Amygdala (tissue), 56 donors: ENCODE measurements at places on chromosomes 5 and 9.

DNA sequence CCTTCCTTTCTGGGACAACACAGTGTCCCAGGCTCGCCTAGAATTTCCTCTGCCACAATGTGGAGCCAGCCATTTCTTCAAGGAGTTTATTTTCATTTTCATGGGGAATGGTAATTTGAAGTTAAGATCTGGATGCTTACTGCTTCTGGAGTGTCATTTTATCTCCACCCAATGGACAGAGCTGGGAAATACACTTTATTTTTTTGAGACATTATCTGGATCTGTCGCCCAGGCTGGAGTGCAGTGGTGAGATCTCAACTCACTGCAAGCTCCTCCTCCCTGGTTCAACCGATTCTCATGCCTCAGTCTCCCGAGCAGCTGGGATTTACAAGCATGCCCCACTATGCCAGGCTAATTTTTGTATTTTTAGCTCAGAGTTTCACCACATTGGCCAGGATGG, 12.7 kb upstream of the THG1L start:
- no peak for DNase-seq

DNA sequence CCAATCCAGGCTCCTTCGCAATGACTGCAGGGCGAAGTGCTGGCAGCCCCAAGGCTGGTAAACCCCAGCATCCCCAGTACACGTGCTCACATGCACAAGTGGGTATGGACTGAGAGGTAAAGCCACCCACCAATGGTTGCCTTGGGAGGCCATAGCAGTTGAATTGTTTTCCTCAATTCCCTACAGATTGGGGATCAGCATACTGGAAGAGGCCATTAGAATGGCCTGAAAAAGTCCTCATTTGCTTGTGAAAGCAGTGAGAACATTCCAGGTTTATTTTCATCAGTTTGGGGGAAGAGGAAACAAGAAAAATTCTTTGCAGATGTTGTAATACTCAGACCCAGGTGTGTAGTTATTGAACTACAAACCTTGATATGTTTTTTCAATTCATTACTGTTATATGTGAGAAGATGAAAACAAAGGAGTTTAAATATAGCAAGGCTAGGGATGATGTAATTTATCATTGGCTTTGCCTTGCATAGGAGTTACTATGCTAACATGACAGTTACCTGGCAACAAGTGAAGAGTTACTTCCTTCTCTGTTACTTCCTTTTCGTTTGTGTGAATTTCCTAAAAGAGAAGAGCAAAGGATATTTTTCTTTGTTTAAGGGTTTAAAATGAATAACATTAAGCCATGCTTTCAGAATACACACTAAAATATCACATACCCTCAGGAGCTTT, 36.4 kb downstream of the MTMR12 start:
- no peak for DNase-seq

DNA sequence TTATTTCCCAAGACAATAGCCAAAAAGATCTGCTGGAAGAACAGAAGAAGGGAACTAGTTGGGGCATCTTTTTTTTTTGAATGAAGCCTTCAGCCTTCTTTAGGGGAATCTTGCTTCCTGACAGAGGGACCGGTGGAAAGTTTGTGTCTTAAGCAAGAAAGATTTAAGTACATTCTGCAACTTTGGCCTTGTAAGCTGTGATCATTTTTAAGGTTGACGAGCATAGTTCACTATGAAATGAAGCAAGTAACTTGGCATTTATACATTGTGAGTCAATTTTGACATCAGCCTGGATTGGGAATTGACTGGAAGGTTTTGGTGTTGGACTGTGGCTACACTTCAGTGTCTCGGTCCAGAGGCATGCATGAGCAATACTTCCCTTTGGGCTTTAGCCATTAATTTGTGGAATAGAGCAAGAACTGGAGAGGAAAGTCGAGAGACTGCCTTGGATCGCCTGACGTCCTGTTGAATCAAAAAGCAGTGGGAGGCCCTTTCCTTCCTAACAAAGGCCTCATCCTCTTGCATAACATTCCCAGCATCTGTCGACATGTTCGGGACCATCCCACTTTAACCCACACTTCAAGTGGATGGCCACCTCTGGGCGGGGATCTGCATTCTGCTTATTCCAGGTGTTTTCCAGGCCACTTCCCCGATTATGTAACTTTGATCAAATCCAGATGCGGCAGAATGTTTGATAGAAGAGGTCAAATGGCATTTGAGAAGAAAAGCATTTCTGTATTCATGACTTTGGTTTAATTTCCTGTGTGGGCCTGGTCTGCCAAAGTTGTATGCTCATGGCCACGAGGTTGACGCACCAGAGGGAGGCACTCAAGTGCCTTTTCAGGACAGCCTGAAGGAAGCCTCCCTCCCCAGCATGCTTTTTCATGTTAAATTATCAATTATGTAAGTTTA, 12.5 kb downstream of the ABL1 start:
- no peak for DNase-seq

- DNase-seq = no peak
These were observed 660.3 kb upstream of the WWC1 start for GRCh38 chr5:167631191-167631590.

GRCh38 chr5:144460600-144460999, 289.9 kb downstream of the KCTD16 start:
- no peak for DNase-seq

GRCh38 chr5:112692472-112692871, 45.2 kb upstream of the APC start:
- DNase-seq = no peak

DNA sequence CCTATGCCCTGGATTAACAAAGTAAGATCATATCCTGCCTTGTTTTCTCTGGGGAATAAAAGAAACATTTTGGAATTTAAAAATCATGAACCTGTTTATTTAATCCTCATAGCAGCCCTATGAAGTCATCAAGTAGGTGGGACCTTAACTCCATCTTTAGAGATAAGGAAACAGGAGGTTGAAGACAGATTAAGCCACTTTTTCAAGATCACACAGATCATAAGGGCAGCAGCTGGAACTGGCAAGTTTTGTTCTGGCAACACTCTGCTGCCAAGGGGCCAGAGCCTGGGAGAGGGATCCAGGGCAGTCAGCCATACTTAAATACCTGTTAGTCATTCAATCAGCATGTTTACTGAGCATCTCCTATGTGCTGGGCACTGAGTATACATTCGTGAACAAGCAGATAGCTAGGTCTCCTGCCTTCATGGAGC, 63.7 kb downstream of the SLC1A1 start:
- DNase-seq = no peak

DNA sequence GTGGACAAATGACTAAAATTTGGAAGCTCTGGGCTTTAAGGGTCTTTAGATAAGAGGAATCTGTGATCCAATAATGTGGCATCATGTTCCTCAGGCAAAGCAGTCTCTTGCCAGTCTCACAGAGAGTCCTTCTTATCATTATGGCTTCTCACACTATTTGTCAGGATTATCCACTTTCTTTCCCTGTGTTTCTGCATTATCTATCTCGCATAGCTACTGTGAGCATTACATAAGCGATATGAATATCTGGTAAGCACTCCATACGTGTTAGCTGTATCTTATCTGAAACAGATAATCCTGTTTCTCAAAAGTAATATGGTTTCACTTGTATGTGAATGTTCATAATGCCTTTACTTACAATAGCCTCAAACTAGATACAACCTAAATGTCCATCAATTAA, 9.6 kb downstream of the MCC start:
- no peak for DNase-seq

DNA sequence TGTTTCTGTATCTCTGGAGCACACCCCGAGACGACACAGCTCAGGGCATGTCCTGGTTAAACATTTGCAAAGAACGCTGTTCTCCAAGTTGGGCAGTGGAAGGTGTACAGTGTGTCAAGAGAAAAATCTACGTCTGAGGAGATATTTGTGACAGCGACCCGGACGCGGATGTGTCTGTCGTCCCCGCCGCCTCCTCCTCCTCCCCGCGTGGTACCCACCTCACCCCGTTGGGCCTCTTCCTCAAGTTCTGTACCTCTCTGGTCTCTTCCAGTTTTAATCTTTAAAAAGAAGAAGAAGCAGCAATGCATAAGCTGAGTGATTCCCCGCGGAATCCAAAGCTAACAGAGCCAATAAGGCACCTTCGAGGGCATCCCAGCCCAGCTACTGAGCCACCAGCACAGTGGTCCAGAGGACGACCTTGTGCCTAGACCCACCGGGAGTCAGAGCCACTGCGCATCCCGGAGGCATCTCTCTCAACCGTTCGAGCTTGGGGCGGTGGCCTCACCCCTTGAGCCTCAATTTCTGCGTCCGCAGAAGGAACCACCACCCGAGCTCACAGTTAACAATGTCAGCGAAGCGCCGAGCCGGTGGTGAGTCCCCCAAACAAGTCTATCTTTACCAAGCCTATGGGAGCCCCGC, 467 bp downstream of the C9orf78 start:
- DNase-seq = no peak

DNA sequence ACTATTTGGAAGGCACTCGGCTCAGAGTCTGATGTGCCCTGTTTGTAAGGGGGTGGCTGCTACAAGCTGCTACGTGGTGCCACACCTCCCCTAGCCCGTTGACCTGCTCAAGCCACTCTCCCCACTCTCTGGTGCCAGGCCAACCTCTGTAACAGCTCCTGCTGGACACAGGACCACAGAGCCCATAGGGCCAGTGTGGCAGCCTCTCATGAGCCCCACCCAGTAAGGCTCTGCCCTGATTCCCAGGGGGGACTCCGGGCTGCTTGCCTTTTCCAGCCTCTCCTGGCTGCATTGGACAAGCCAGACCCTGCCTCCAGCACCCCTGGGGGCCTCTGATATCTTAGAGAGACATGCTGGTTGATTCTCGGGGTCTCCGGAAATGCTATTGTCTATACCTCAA, 53.3 kb upstream of the ANGPTL2 start:
- no peak for DNase-seq

- no peak for DNase-seq
These were observed 79.3 kb downstream of the RXRA start for GRCh38 chr9:134405527-134405926.

- no peak for DNase-seq
These were observed 356.2 kb upstream of the NUDT12 start for GRCh38 chr5:103918668-103919367.

DNA sequence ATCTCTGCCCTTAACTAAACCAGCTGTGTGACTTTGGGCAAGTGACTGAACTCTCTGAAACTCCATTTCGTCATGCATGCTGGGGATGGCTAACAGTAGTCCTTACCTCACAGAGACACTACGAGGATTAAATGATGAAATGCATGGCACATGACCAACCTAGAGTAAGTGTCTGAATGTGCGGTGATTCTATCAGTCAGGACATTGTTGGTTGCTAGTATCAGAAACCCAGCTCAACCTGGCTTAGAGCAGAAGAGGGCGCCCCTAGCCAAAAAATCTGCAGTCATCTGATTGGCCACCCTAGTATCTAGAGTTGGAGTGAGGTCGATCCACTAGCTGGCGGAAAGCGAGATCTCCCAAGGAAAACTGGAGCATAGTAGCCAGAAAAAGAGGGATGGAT, 25.2 kb downstream of the NEURL1B start:
- no peak for DNase-seq

GRCh38 chr5:150512368-150512747, 4.4 kb downstream of the NDST1 start:
- DNase-seq = no peak

- DNase-seq = no peak
These were observed 36.0 kb upstream of the NAA35 start for GRCh38 chr9:85904975-85905374.

- DNase-seq = no peak
These were observed 94.6 kb upstream of the EGFLAM start for GRCh38 chr5:38163636-38164237.

DNA sequence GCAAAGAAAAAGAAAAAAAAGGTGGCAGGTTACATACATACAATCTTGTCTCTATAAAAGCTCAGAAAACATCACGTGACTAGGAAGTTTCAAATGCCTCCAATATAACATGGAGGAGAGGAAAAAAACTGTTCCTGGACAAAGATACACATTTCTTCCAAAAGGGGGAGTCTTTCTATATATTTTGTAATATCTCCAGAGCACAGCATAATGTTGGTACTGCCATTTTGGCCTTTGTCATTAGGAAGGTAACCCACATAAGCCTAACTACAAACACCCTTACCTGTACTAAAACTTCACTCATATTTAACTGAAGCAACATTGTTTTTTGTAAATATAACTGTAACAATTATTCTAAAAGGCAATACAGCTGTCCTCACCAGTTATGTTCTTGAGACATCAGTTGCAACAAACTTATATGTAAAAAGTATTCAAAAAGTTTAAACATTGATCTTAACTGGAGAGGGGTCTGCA, 1.2 kb upstream of the BTF3 start:
- no peak for DNase-seq
